CD4-positive, alpha-beta T cell treated with Interleukin-12 subunit alpha and Interleukin-12 subunit beta, for 1 hour (primary cell): ENCODE measurements at places on chromosomes 13 and 19.

DNA sequence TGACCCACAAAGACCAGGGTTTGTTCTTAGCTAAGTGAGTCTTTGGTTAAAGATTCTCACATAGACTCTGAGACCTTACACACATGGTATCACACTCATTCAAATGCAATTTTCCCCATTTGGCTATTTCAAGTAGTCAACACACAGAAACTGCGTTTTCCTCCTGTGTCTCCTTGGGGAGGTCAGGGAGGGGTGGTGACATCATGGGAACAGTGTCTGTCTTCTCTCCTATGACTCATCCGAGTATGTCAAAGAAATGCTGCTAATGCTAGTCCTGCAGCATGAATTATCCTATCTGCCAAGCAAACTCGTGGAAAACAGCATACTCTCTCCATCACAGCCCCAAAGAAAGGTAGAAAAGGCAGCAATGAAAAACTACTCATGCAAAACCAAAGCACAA is 100.2 kb downstream of the ENOX1 start:
- no peak for DNase-seq

DNA sequence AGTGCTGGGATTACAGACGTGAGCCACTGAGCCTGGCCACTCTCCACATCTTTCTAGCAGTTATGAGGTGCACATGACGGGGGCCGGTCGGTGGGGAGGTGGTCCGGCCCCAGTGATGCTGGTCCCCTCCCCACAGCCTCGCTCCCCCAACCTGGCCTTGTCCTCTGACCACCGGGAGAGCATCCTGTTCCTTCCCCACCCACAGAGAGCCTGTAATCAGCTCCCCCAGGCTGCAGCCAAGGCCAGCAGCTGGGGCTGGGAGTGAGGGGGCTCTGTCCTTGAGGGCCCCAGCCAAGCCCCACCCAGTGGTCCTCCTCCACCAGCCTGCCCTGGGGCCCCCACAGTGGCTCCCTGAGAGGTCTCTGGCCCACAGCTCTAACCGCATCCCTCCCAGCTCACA is 3.0 kb upstream of the INSL3 start:
- DNase-seq, result no peak

GRCh38 chr19:17292301-17293074 is 10.7 kb downstream of the ABHD8 start:
- peak; percentile 85 for DNase-seq

DNA sequence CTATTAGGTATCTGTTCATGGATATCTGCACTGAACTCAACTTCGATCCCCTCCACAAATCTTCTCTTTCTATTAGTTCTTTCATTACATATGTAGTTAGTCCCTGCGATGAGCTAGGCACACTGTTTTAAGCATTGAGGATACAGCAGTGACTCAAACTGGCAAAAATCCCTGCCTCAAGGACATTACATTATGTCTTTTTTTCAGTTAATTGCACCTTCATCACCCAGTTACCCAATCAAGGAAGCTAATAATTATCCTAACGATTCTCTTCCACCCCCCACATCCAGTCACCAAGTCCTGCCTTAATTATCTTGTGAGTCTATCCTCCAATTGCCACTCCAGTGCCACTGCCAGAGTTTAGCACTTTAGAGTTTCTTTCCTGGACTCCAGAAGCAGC is 89.3 kb downstream of the C13orf42 start:
- DNase-seq, result no peak

DNA sequence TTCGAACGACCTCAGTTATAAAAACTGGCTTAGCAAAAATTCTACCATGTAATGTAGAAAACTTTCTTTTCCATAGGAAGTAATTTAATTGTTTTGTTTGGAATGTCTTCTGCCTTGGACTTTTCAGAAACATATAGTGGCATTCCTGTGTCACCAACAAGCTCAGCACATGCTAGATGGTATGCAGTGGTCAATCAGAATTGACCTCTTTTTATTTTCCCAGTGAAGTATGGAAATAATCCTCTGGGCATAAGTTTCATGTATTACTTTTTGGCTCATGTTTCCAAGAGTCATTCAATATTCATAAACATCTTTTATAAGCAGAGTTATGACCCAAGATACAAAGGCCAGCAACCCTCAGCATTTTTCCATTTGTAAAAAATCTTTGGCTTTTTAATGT is 33.6 kb downstream of the NALCN start:
- DNase-seq, result no peak

DNA sequence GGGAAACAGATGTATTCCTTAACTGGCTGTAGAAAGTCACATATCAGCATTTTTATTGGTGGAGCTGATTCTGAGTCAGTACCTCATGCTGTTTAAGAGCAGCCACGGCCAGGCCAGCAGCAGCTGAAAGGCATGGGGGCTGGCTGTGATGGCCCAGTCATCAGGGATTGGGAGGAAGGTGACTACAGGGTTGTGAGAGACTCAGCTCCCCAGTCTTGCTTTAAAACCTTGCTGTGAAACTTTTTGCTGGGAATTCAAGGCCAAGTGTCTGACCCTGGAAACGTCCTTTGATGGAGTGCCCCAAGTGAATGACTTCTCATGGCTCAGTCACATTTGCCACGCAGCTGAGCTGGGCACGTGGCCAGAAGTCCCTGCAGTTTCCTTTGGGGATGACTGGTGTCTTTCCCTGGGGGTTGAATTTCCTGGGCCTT is 39.1 kb upstream of the RNF113B start:
- no peak for DNase-seq

- DNase-seq, result no peak
Measured at GRCh38 chr19:48968179-48968661, 3.1 kb downstream of the FTL start.

DNA sequence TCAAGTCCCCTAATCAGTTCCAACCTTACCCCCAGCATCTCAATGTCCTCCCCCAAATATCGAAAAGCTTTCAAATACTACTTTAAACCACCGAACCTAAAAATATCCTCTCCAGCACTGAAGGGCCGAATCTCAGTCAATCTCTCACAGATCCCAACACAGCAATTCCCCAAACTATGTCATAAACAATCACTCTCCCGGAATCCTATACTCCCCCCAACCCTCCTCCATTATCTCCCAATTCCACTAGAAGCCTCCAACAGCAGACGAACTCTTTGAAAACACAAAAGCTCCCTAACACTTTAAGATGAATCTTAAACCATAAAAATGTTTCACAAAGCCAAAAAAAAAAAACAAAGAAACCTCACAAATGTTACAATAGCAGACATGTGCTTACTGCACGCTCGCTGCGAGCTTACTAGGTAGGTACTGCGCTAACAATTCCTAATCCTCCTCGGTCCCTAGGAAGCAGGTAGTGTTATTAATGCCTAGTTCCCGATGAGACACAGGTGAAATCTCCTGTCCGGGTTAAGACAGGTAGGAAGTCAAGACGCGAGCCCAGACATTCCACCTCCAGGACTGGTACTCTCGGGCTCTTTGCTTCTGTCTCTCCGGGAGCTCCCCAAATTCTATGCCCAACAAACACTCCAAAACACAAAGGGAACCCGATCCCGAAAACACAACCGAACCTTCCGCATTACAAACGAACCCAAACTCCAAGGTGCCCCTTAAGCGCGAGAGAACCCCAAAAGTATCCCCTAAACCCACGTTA is 14.2 kb downstream of the FBXO46 start:
- peak; percentile 23 for DNase-seq

GRCh38 chr13:20814224-20814910 is 40.6 kb upstream of the EEF1AKMT1 start:
- no peak for DNase-seq

DNA sequence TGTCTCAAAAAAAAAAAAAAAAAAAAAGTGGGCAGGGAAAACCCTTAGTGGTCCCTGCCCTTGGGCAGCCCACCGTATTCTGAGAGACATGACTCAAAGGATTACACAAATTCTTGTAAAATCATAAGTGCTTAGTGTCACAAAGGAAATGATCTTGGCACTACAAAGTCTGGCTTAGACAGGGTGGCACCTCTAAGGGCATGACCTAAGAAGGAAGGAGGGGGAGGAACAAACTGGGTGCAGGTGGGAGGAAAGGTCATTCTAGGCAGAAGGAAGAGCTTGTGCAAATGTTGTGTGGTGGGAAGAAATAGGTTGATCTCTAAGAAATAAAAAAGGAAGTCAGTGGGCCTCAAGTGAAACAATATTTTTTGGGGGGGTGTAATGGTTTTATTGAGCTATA is 10.4 kb downstream of the PNPLA6 start:
- DNase-seq, result no peak

GRCh38 chr19:43606569-43607229 is 5.2 kb upstream of the SRRM5 start:
- DNase-seq, result no peak

DNA sequence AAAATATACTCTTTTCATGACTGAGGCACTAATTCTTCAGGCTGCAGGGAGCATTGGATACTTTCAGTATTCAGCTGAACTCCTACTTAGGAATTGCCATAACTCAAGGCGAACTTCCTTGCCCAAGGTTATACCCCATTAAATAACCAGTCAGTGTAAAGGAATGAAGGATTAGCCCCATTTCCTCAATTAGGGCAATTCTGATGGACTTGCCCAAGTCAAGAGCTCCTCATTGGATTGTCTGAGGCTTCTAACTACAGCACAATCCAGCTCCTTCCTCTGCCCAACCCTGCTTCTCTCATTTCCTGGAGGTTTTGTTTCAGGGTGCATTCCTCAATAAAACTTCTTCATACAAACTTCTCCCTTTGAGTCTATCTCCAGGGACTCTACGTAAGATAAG is 329.2 kb downstream of the LIG4 start:
- DNase-seq, result no peak

DNA sequence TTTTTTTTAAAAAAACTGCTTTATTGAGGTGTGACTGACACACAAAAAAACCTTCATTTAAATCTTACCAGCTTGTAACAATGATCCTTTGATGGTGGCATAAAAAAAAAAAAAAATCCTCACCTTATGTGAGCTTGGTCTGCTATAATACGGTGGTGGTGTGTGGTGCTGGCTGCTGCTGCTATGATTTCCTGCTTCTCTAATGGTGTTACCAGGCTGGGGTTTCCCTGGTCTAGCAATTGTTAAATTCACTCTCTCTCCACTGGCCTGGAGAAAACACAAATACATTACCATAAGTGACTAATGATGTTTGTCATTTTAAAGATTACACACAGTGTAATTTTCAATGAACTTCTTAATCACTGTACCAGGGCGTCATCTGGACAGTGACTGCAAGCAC is 60.6 kb downstream of the LNX2 start:
- DNase-seq, result peak; percentile 42

DNA sequence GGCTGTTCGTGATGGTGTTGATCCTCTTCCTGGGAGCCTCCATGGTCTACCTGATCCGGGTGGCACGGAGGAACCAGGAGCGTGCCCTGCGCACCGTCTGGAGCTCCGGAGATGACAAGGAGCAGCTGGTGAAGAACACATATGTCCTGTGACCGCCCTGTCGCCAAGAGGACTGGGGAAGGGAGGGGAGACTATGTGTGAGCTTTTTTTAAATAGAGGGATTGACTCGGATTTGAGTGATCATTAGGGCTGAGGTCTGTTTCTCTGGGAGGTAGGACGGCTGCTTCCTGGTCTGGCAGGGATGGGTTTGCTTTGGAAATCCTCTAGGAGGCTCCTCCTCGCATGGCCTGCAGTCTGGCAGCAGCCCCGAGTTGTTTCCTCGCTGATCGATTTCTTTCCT is 12.2 kb upstream of the C19orf33 start:
- DNase-seq, result no peak

DNA sequence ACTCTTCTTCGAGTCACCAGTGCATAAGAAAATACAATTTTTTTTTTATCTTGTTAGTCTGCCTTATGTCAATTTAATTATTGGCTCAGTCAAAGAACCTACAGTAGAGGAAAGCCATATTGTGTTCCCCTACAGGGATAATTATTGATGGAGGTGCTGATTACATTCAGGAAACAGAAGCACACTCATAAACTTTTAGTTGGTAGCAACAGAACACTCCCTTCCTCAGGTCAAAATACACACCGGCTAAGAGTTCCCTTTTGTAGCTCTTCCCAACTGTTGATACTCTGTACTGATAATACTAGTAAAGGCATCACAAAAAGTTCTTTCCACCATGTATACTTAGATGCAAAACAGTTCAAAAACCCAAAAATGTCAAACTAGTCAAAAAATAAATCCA is 18.4 kb downstream of the FOXO1 start:
- DNase-seq, result no peak

GRCh38 chr13:25468325-25469168 is 96.8 kb downstream of the ATP8A2 start:
- DNase-seq, result no peak

GRCh38 chr13:22837980-22838647 is 342.7 kb upstream of the SGCG start:
- DNase-seq, result no peak

DNA sequence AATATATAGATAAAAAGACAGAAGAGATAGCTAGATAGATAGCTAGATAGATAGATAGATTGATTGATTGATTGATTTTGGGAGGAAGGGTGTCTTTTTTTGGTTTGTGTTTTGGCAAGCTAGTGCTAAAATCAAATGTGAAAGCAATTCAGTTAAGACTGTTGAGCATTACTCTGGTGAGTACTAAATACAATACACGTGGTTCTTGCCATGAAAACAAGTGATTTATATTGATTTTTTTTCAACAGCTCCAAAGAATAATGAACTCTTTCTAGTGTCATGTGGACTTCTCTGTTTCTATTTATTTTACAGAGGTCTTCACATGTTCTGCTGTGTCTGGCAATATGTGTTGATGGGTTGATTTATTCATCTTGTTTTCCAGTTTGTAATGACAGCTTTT is 172.0 kb downstream of the POU4F1 start:
- DNase-seq, result no peak

GRCh38 chr19:39828654-39829032 is 5.3 kb downstream of the DYRK1B start:
- no peak for DNase-seq

DNA sequence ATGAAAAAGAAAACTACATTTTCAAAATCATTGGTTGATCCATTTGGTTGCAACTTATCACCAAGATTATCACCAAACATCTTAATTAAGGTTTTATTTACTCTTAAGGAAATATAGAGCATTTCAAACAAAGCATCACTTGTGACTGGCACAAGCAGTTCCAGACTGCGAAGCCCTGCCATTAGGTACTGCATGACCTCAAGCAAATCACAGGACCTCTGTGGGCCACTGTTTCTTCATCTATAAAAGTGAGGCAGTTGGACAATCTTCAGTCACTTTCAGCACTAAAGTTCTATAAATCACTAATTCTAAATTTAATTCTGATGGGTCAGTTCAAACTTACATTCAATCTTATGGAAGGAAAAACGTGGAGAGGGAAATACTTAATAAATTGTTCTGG is 2.0 kb downstream of the ELF1 start:
- peak; percentile 55 for DNase-seq

DNA sequence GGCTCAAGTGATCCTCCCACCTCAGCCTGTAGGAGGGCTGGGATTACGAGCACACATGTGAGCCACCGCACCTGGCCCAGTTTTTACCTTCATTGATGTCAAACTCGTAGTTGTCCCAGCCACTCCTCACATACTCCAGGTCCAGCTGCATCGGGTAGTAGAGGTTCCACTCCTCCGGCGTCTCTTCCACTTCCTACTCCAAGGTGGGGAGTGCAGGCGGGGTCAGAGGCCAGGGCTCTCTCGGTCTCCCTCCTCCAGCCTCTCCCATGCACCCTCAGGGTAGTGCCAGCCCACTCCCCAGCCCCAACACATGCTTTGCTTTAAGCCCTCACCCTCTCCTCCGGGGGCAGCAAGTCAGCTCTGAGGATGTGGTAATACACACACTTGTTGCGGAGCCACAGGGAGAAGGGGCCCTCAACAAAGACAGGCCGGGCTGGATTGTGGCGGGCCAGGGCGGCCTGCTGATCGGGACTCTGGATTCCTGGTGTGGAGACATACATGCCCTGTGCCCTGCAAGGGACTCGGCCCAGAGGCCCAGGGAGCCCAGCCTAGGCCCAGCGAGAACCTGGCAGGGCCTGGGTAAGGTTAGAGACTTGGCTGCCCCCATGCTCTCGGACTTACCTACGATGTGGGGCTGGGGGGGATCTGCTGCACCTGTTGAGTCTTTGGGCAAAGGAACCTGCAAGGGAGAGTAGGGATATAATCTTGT is 1.9 kb upstream of the ZNF653 start:
- DNase-seq, result no peak
